ENCODE measurements at places on chromosomes 1 and 21.

- DNase-seq, result no peak
Measured at GRCh38 chr21:18951271-18952038, 547.9 kb upstream of the TMPRSS15 start.

DNA sequence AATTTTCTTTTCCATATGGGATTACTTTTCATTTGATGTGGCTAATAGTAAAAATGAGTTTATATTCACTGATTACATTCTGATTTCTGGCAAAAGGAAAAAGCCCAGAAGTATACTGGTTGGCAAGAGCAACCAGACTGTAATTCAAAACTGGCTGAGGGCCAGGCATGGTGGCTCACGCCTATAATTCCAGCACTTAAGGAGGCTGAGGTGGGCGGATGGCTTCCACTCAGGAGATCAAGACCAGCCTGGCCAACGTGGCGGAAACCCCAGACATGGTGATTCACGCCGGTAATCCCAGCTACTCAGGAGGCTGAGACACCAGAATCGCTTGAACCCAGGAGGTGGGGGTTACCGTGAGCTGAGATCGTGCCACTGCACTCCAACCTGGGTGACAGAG lies 14.5 kb downstream of the SYT11 start:
- DNase-seq, result no peak

- no peak for DNase-seq
Measured at GRCh38 chr21:41374867-41375533, 13.2 kb downstream of the MX2 start.

DNA sequence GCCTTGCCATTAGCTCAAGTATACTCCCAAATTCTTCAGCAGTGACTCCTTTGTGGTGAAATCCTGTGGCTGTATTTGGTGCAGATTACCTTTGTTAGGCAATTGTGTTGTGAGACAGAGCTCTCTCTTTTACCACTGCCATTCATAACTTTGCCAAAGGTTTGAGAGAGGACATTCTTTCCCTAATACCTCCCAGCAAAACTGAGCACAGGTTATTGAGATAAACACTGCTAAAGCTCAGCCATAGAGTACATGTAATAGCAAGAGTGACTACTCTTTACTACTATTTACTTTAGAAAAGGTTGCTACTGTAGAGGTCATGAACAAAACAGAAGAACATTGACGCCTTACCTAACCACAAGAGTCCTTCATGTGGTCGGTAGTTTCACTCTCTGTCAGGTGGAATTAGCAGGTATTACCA lies 514.0 kb upstream of the ADAMTS5 start:
- no peak for DNase-seq

DNA sequence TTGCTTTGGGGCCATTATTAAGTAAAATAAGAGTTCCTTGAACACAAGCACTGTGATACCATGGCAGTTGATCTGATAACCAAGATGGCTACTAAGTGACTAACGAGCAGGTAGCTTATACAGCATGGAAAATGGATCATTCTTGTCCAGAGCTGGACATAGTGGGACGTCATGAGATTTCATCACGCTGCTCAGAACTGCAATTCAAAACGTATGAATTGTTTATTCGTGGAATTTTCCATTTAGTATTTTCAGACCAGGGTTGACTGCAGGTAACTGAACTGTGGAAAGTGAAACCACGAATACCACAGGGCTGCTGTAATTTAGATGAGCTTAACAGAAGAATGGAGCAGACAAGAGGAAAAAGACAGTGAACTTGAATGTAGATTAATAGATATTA lies 38.9 kb downstream of the CCDC18 start:
- DNase-seq, result no peak

GRCh38 chr1:101300916-101301315 lies 64.1 kb downstream of the S1PR1 start:
- no peak for DNase-seq

- no peak for DNase-seq
Measured at GRCh38 chr1:186188736-186189135, 186.3 kb downstream of the TPR start.

DNA sequence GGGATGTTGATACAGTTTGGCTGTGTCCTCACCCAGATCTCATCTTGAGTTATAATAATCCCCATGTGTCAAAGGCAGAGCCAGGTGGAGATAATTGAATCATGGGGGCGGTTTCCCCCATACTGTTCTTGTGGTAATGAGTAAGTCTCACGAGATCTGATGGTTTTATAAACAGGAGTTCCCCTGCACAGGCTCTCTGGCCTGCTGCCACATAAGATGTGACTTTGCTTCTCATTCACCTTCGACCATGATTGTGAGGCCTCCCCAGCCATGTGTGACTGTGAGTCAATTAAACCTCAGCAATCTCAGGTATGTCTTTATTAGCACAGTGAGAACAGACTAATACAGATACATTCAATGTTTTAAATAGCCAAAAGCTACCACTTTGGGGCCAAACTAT lies 41.1 kb downstream of the SLC35F3 start:
- no peak for DNase-seq

DNA sequence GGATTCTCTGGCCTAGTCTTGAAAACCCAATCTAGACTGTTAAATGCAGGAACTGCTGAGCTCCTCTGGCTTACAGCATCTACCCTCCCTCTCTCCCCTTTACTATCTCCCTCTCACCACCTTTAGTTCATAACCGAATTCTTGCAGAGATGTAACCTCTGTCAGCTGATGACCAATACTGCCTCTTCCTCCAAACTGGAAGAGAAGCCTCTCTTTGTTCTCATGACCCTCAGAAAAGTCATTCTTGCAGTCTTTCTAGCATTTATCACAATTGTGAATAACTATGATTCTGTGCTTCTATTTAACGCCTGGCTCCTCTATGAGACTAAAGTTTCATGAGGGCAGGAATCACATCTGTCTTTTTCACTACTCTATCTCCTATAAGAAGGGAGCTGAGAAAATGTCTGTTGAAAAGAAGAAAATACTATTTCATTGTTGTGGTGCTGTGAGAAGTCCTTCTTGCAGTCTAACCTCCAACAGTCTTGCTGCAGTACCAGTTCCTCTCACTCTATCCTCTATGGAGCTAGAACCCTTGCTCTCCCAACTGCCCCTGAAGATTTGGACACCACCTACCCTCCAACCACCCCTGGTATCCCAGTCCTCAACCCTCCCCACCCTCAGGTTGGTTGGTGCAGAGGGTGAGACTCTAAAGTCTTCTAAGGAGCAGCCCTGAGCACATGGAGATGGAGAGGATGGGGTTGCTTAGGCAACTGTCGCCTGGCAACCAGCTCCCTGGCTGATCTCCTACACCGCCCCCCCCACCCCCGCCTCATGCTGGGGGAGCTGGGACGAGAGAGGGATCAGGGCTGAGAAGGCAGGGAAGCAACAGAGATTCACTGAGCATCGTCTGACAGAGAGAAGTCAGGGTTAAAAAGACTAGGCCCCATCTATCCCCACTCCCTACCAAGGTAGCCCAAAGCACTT lies 13.9 kb downstream of the MEF2D start:
- no peak for DNase-seq

- DNase-seq, result no peak
Measured at GRCh38 chr1:156618853-156619581, at the start of gene HAPLN2. TSS of gene HAPLN2 (plus strand) at chr1:156619415. CDS start at chr1:156623491, 4,076 bp downstream.

GRCh38 chr1:223455470-223455869 lies 62.3 kb downstream of the CCDC185 start:
- DNase-seq, result no peak

DNA sequence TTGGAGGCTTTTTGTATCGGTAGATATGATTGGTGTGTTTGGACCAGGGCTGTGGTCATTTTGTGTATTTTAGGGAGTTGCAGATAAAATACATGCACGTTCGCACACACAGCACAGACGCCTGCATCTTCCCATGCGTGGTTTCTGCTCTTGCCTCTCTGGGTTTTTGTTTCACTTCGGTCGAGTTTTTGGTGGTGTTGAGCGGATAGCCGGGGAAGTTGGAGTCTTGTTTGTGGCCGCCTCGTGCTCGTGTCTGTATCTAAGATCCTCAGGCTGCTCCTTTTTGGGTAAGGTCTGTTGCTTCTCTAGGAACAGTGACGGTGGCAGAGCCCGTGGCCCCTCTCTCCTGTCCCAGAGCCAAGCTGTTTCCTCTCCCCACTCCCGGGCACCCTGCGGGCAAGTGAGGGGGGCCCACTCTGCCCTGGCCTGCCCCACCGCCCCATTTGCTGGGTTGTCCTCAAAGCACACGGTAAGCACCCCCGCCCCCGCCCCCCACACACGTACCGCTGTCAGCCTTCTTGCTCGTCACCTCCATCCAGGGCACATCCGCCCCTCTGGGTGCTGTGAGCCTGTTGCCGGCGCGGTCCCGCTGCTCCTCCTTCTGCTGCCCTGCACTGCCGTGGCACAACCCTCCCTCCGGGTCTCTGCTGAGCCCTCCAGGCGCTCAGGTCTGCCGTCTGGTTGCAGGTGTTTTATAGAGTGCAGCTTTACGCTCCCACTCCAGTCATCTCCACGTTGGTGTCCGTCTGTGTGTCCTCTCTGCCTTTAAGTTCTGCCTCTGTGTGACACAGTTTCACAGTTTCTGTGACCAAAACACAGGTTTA lies 51.9 kb downstream of the AGPAT3 start:
- no peak for DNase-seq

DNA sequence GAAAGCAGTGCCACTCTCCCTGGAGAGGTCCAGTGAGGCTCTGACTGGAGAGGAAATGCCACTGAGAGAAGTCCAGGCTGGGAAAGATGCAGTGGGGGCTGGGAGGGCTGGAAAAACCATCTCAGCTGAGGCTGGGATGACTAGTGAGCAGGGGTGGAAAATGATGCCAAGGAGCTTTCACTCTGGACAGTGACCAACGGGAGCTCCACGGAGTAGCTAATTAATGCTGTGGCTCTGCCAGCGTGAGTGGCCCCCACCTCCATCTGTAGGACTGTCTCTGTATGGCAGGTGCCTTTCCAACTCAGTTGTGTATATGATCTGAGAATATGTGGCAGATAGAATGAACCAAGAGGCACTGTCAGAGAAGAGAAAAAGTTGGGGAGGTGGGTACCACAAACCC lies 86.7 kb downstream of the DDX20 start:
- no peak for DNase-seq

DNA sequence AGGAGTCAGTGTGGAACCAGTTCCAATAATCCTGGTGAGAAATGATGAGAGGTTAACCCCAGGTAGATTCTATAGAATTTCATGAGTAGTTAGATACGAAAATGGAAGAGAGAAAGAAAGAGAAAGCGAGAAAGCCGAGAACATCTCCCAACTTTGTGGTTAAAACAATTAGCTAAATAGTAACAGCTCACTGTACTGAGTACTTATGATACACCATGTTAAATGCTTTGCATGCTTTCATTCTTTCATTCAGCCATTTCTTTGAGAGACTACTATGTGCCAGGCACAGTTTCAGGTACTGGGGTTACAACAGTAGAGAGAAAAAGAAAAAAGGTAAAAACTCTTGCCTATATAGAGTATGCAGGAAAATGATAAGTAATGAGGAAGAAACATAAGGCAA lies 109.7 kb upstream of the SYT6 start:
- no peak for DNase-seq

- DNase-seq, result peak; percentile 24
Measured at GRCh38 chr1:6601923-6602668, 573 bp downstream of the KLHL21 start.

DNA sequence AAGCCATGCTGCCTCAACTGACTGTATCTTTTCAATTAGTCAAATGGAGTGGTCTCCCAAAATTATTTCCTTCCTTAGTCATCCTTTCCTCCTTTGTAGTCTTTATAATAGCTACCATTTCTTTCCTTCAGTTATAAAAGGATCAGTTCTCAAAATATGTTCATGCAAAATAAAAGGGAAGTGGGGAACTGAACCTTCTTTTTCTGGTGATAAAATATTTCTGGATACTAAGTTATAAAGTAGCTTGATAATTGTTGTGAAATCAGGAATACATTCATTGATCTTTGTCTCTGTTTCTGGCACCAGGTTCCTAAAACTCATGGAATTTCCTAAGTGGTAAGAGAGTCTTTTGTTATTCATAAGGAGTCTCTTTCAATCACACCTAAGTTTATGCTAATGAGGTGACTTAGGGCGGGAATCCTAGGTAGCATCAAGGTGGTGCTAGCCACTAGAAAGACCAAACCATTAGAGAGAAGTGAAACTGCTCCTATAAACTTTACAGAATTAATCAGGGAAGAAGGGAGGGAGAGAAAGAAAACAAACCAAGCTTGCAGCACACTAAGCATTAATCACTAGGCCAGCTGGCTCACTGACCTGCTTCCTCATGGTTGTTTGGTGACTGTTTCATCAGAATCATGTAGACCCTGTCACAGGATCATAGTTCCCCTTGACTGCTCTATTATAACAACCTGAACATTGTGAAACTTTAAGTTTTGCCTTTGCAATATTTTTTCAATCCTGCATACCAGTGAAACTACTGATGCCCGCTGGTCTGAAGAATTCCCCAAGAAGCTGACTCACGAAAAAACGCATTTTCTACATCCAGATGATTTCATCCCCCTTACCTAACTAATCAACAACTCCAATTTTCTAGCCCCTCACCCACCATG lies 161.6 kb upstream of the PTBP2 start:
- DNase-seq, result peak; percentile 3

DNA sequence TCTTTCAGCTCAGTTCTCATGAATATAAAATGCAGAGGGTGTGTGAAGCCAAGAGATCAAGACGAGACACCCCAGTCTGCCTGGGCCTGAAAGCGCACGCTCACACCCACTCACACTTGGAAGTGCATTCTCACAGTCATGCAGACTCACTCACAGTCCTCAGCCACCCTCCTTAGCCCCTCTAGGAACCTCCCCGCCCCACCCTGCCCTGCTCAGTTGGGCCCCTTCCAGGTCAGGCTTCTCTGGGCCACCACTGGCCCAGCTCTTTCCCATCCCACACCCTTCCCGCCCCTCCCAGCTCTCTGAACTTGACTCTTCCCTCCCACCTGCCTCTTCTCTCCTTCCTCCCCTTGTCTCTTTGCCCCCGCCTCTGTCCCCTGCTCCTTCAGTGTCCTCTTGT lies 93.8 kb downstream of the EPHB2 start:
- DNase-seq, result no peak

DNA sequence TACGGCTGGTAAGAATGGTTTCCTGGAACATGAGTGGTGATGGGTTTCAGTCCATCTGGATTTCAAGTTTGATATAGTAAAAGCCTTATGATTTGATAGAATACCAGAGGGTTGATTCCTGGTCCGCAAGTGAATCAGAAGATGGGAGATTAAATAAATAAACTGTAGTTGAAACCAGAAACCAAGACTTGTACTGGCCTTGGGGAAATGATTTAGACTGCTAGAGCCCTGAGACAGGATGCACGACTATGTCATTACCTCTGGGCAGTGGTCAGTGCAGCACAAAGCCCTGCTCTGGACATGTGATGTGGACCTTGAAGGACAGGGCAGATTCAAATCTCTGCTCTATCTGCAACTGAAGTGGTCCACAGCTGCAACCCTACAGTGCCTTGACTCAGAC lies 15.6 kb upstream of the FMOD start:
- no peak for DNase-seq

DNA sequence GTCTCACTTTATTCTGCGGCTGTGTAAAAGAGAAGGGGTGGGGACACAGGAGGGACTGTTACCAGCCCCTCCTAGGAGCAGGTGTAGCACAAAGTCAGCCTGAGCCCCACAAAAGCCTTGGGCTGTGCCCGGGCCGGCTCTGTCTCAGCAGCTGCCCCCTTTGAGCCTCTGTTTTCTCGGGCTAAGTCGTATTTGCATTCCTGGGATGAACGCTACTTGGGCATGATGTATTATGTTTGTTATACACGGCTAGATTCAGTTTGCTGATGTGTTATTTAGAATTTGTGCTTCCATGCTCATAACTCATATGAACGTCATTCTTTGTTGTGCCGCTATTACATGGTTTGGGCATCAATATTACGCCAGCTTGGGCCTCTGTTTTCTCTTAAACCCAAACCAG lies 47.8 kb downstream of the KCNN3 start:
- DNase-seq, result no peak

- DNase-seq, result no peak
Measured at GRCh38 chr1:18614069-18614735, 16.4 kb upstream of the PAX7 start.

Measured in kidney capillary endothelial cell (primary cell).